ENCODE measurements at places on chromosomes 4 and X. TPM values are rescaled to one million over a fixed set of nuclear protein-coding genes. Genes with fewer than 3 reads are reported as not detected.

The SOWAHB gene
- not detected for total RNA-seq

The GAGE2A gene
- total RNA-seq, result not detected

The LRP2BP gene
- 0.07 TPM for total RNA-seq

The HSD17B11 gene
- total RNA-seq, result 26.1 TPM

The RAI2 gene
- total RNA-seq, result not detected
